ENCODE measurements at places on chromosomes 1 and 21.

DNA sequence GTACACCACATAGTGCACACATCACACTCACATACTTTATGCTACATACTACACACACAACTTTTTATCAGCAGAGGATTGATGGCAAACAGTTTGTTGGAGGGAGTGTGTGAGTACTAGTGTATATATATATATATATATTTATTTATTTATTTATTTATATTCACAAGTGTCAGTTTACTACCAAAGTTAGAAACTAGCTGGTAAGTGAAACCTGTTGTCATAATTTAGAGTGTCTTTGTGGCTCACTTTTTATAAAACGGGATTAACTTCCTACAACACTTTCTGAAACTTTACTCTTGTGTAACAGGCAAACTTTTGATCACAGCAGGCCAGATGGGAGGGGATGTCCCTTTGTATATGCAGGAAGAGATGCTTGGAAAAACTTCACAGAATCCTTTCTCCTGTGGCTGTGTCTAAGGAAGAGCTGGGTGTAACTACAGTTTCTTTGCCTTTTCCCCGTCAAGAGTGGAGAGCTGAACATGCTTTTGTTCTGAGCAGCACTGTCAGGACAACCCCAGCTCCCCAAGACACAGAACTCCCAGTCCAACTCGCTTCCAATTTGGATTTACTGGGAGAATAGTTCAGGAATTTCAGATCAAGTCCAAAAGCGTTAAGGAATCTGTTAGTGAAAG is 1.9 kb upstream of the SAMD13 start:
- DNase-seq, result no peak

DNA sequence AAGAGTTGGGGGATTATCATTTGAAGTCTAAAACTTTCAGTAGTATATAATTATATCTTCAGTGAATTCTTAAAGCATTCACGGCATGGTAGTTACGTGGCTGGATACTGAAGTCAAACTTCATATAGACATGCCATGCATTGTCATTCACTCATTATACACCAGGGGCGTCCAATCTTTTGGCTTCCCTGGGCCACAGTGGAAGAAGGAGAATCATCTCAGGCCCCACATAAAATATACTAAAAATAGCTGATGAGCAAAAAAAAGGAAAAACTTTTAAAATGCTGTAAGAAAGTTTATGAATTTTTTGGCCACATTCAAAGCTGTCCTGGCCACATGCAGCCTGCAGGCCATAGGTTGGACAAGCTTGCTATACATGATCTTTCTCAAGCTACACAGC is 43.8 kb downstream of the DENND1B start:
- DNase-seq, result no peak

GRCh38 chr1:107795994-107796393 is 169.0 kb downstream of the VAV3 start:
- no peak for DNase-seq

- DNase-seq, result no peak
These were observed 10.4 kb downstream of the NSL1 start for GRCh38 chr1:212781225-212781624.

GRCh38 chr21:43922949-43923348 is 57.9 kb downstream of the AGPAT3 start:
- no peak for DNase-seq

DNA sequence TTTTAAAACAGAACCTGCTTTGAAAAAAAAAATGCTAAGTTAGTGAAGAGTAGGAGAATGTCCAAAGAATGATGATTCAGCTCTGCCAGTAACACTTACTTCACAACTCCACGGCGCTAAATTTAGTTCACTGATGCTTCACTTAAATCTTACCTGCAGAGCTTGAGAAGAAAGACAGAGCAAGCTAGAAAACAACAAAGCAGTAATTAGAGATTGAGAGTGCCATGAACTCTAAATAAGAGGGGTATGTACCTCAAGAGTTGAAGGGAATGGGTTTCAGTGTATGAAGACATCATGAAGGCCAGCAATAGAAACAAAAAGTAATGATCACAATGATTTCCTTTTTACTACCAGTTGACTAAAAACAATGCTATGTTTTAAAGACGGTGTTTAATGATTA is 32.8 kb downstream of the EPRS1 start:
- no peak for DNase-seq

DNA sequence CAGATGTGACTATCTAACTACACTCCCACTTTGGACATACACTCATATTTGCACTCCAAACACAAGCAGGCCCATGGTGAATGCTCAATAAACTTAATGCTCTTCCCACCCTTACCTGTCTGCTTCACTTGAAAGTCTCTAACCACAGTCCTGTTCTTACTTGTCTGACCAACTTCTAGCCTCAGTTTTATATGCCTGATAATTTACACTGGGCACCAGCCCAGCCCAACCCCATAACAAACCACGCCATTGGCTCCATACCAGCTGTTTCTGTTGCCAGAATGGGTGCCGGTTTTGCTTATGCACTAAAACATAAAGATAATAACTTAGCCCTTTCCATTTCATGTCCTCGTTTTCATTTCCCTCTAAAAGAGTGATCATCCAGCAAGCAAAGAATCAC is 395.4 kb downstream of the NTNG1 start:
- DNase-seq, result no peak

DNA sequence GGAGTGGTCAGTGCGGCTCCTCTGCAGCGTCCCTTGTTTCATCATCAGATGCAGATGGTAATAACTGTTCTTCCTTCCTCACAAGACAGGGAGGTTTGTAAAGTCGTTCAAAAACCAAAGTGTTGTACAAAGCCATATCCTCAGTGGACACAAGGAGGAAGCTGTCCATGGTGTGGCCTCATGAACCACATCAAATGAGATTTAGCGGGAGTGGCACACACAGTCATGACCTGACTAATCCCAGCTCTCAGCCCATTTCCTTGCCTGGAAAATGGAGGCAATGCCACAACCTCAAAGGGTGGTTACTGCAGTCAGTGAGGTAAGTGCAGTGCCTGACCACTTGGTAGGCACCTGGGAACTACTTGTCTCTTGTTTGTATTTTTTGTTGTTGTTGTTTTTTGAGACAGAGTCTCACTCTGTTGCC is 13.4 kb downstream of the ENTREP3 start:
- DNase-seq, result no peak

DNA sequence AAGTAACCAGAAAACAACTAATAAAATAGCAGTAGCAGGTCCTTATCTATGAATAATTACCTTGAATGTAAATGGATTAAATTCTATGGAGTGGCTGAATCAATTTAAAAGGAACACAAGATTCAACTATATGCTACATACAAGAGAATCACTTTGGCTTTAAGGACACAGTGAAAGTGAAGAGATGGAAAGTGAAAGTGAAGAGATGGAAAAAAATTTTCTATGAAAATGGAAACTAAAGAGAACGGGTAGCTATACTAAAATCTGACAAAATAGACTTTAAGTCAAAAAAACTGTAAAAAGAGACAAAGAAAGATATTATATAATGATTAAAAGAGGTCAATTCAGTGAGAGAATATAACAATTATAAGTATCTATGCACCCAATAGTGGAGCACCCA is 54.7 kb downstream of the C1orf185 start:
- no peak for DNase-seq

DNA sequence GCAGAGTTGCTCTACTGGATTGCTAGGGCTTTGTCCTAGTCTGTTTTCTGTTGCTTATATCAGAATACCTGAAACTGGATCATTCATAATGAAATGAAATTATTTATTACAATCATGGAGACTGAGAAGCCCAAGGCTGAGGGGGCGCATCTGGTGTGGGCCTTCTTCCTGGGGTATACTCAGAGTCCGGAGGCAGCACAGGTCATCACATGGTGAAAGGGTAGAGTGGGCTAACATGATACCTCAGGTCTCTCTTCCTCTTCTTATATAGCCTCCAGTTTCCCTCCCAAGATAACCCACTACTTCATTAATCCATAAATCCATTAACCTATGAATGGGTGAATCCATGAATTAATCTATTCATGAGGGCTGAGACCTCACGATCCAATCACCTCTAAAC is 667.6 kb upstream of the NCAM2 start:
- no peak for DNase-seq

DNA sequence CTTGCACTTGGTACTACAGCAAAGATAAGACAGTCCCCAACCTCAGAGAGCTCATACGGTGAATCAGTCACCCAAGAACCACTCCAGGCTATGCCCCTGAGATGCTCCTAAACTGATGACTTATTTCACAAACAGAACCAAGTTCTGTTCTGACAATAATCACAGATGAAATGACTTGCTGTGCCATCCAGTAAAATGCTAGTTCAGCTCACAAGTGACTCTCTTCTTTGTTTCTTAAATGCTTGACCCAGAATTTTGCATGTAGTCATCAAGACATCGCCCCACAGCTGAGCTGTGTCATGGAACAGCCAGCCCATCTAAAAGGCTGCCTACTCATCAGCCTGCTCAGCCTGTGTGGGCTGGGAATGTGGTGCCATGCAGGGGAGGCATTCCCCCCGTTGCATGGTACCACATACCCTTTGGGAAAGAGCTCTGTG is 6.1 kb upstream of the SLC19A2 start:
- DNase-seq, result no peak
